ENCODE measurements at places on chromosomes 16 and 17. TPM values are rescaled to one million over a fixed set of nuclear protein-coding genes. Genes with fewer than 3 reads are reported as not detected.

MPHOSPH6 gene
- total RNA-seq: 48.0 TPM

CD7 gene
- 614 TPM for total RNA-seq

GRCh38 chr16:15644267-15644961, 1.5 kb upstream of the MARF1 start:
- H3K27ac ChIP-seq: peak overlapping the region; percentile 98
- peak overlapping the region; percentile 84 for H3K4me3 ChIP-seq
- H3K36me3 ChIP-seq: peaks cover 5% of the 10 kb centered on the region
- no peak for DNase-seq
- peaks cover 42% of the 10 kb centered on the region for H3K4me1 ChIP-seq
- no peaks in the 10 kb centered on the region for H3K27me3 ChIP-seq

- no peaks in the 10 kb centered on the region for H3K36me3 ChIP-seq
- peaks cover 72% of the 10 kb centered on the region for H3K27me3 ChIP-seq
- no peak overlapping the region for H3K27ac ChIP-seq
- no peak overlapping the region for H3K4me3 ChIP-seq
- DNase-seq: no peak
These were observed 6.8 kb downstream of the SRCIN1 start for GRCh38 chr17:38598995-38599394.

GRCh38 chr16:86078121-86078600, 179.2 kb downstream of the IRF8 start:
- peaks cover 3% of the 10 kb centered on the region for H3K27me3 ChIP-seq
- H3K4me3 ChIP-seq: no peak overlapping the region
- H3K27ac ChIP-seq: no peak overlapping the region
- no peaks in the 10 kb centered on the region for H3K4me1 ChIP-seq

Measured in activated CD4-positive, alpha-beta T cell treated with anti-CD3 and anti-CD28 coated beads for 36 hours (primary cell).